ENCODE measurements at places on chromosomes 2 and 18.

DNA sequence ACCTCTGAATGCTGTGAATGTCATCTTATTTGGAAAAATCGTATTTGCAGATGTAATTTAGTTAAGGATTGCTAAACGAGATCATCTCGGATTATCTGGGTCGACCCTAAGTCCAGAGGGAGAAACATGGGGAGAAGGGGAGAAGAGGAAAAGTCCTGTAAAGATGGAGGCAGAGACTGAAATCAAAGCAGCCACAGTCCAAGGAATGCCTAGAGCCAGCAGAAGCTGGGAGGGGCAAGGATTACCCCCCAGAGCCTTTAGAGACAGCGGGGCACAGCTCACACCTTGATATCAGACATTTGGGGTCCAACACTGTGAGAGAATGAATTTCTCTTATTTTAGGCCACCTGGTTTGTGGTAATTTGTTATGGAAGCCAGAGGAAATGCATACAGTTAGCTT lies 104.9 kb upstream of the YPEL5 start:
- no peak for DNase-seq

DNA sequence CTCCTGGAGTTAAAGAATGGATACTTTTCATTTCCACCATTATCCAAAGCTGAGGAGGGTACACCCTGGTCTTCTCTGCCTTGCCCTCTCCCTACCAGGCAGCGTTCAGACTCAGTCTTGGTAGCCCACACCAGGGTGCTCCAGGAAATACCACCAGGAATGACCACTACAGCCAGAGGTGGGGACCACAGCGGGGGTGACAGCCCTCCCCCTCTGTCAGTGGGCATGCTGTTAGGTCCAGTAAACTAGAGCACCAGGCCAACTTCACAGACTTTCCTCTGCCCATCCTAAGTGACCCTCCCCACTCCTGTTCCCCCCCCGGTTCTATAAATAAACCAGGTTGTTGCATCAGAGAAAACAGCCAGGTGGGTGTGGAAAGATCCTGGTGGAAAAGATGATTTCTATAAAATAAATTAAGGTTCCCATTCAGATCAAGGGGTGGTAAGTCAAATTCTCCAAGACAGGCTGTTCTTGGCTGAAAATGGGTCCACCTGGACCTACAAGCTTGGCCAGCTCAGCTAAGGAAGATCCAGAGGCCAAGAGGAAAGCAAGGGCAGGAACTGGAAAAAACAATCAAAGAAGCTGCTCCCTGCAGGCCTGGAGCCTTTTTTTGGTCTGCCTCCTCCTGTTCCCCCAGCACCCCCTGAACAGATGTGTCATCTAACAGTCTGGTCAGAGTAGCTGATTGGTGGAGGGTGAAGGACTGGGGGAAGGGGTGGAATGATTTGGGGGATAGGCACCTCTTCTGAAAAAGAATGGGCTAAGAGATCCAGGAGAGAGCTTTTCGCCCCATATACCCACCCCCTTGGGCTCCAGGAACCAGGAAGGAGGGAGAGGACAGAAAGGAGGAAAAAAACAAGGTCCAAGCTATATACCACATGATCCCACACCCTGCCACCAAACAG lies 2.3 kb downstream of the RAB11FIP5 start:
- DNase-seq, result peak; percentile 21

- DNase-seq, result no peak
Observed at GRCh38 chr2:180048251-180048650, 41.2 kb upstream of the CWC22 start.

GRCh38 chr2:60552078-60552850 lies 1.2 kb downstream of the BCL11A start:
- DNase-seq, result peak; percentile 20

GRCh38 chr2:55482186-55482884 lies 37.2 kb upstream of the CFAP36 start:
- peak; percentile 68 for DNase-seq

DNA sequence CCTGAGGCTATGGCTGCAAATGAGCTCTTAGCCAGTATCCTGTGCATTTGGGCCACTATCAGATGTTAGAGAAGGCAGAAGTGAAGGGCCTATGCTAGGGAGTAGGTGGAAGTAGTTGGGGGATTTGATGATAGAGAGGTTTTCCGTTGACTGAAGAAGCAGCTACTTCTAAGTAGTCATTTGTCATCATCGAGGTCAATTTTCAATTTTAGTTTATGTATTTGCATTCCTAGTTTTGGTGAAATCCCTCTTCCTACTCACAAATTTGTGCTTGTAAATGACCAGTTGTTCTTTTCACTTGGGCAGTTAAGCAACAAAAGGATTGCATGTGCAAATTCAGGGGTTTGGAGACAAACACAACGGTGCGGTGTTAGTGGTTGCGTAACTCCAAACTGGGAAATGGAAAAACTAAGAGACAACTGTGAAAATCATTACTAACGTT lies 48.5 kb upstream of the PELI1 start:
- peak; percentile 52 for DNase-seq

GRCh38 chr2:154908327-154908726 lies 209.8 kb downstream of the KCNJ3 start:
- no peak for DNase-seq

- DNase-seq, result no peak
Observed at GRCh38 chr18:58896268-58896667, 31.6 kb downstream of the ZNF532 start.

GRCh38 chr2:25250331-25251070 lies 82.1 kb upstream of the POMC start:
- peak; percentile 74 for DNase-seq

GRCh38 chr18:58288921-58289797 lies 245.1 kb downstream of the NEDD4L start:
- peak; percentile 84 for DNase-seq

GRCh38 chr18:61703508-61703907 lies 189.3 kb downstream of the RNF152 start:
- DNase-seq, result peak; percentile 29

DNA sequence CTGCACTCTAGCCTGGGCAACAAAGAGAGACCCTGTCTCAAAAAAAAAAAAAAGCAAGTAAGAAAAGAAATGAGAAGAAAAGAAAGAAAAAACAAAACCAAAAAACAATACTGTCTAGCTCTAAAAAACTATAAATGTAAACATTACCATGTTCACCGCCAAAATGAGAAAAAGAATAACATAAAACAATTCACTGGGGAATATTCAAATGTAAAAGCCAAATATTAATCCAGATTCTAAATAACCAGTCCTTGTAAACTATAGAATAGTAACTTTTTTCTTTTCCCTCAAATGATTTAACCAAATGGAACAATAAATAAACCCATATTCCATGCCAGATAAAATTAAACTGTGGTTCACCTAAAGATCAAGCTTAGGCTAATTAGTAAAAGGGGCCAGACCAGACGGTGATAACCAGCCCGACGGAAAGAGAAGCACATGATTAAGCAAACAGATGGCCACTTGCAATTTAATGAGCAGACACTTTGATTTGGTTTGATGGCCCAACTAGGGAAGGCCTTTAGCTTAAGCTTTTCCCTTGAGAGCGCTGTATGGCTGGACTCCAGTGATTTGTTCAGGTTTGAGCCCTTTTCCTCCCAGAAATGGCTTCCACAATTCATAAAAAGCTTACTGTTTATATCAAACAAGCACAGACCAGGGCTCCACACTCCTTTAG lies 39.4 kb upstream of the ZNF397 start:
- DNase-seq, result no peak

DNA sequence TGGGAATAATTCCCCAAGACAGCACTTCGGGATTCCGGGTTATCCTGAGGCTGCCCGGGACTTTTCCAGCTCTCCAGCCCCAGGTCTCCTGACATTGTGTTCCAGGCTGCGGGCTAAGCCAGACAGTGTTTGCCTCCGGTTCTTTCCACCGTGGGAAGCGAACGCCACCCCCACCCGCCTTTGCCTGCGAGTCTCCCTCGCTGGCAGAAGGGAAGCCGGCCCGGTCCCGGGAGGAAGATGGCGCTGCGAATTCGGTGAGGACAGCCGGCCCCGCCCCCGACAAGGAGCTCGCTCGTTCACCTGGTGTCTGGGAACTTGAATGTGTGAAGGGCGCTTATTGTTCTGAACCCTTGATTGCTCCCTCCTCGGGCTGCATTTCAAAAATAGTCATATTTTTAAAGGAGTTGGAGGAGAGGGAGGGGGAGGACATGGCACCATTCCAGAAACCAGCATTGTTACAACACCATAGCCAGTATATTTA lies 2.9 kb downstream of the LRATD1 start:
- DNase-seq, result peak; percentile 40

DNA sequence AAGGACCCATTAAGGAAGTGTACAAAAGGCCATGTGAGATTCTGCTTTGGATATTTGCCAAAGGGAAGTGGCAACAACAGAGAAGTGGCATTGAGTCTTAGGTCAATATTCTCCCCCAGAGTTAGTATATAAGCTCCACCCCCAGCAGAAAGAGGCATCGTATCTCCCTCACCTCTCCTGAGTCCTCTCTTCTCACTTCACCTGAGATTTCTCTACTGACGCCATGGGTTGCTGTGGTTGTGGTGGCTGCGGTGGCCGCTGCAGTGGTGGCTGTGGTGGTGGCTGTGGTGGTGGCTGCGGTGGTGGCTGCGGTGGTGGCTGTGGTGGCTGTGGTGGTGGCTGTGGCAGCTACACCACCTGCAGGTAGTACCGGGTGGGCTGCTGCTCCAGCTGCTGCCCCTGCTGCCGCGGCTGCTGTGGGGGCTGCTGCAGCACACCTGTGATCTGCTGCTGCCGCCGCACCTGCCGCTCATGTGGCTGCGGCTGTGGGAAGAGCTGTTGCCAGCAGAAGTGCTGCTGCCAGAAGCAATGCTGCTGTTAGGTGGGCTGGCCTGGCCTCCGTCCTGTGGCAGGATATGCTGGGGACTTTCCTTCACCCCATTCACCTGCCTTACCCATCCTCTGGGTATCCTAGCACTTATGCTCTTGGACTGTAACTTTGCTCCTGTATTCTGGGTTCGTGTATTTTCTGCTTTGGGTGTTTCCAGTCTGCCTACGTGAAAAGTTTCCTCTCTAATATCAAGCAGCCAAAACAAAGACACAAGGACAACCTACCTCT lies 5.9 kb downstream of the SCYGR3 start:
- DNase-seq, result no peak

DNA sequence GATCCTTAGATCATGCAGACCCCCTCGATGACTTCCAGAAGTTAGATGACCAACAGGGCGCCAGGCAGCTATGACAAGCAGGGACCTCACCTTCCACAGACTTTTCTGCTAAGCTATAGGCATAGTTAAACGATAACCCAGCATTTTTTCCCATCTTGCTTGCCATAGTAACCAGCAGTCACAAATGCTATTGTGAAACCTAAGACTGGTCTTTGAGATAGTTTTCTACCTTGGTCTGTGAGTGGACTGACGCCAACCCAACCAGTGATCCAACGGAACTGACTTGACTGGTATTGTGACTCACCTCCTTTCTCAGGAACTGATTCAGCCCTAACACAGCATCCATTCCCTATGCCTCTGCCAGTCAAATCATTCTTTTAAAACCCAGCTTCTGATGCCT lies 361.2 kb downstream of the LRRTM4 start:
- DNase-seq, result peak; percentile 28

GRCh38 chr18:31185186-31185950 lies 22.7 kb upstream of the DSC1 start:
- no peak for DNase-seq

GRCh38 chr2:111030260-111030891 lies 90.3 kb upstream of the BCL2L11 start:
- DNase-seq, result no peak

DNA sequence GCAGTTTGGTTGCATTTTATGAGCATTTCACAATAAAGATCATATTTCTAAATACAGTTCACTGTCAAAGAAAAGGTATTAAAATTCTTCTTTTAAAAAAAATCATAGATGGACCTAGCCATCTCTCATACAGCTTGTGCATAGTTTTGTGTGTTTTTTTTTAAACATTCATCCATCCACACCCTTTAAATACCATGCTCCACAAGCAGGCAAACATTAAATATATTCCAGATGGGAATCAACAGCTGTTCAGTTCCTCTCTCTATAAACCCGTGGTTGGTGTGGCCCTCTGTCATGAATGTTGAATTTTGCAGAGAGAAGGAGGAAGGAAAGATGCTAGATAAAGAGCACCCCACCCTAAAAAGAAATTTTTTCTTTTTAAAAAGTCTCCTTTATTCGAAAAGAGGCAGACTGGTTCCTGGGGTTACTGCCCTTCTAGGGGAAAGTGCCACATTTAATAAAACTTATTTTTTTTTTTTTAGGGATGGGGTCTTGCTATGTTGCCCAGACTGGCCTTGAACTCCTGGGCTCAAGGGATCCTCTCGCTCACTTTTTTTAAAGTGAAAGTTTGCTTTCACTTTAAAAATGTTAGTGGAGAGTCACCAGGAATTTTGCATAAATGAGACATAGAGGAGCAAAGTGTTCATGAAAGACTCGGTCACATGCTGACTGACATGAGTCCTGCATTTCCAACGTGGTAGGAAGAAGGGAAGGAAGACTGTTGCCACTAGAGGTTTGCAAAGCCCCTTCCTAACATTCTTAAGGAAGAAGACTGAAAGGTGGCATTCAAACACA lies 73.9 kb upstream of the LMAN1 start:
- no peak for DNase-seq

- DNase-seq, result no peak
Observed at GRCh38 chr18:23710946-23711345, 21.7 kb downstream of the LAMA3 start.

- DNase-seq, result no peak
Observed at GRCh38 chr18:43382641-43383403, 105.5 kb upstream of the SYT4 start.

- peak; percentile 24 for DNase-seq
Observed at GRCh38 chr2:64104933-64105332, 39.3 kb downstream of the PELI1 start.

GRCh38 chr18:43393174-43393573 lies 115.9 kb upstream of the SYT4 start:
- DNase-seq, result no peak

- peak; percentile 94 for DNase-seq
Observed at GRCh38 chr2:200408428-200409316, 101.2 kb downstream of the KCTD18 start.

Measured in mesenchymal stem cell (in vitro differentiated cells and primary cell).